ENCODE measurements at places on chromosomes 12 and 14. TPM values are rescaled to one million over a fixed set of nuclear protein-coding genes. Genes with fewer than 3 reads are reported as not detected.

DNA sequence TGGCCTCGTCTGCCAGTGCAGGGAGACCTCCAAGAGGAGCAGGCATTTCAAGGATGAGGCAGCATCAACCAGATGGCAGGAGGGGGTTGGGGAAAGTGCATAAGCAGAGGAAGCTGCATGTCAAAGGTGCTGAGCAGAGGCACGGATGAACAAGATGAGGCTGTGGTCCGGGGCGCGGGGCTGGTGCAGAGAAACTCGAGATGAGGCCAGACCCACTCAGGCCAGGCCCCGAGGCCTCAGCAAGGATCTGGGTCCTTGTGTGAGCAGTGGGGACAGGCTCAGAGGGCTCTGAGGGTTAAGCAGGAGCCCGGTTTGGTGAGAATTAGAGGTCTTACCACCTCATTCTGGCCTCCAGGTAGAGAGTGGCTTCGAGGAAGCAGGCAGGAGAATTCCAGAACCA lies 98.8 kb downstream of the DICER1 start:
- no peak for DNase-seq

- DNase-seq: no peak
Observed at GRCh38 chr12:24553259-24553658, 395.6 kb downstream of the BCAT1 start.

- DNase-seq: no peak
Observed at GRCh38 chr14:99318091-99318958, 46.3 kb upstream of the BCL11B start.

DNA sequence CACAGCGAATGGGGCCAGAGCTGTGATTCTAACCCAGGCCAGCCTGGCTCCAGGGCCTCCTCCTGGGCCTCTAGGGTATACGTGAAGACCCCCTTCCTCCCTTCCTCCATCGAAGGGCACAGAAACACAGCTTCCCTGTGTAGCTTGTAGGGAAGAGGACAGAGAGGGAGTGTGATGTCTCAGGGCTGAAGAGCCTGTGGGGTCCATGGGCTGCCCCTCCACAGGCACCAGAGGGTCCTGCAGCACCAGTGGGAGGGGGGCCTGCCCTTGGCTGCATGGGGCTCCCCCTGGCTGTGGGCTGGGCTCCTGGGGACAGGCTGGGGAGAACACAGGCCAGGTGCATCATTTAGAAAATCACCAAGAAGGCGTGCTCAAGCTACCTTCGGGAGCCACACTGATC lies 178.5 kb downstream of the CALM1 start:
- DNase-seq: no peak

DNA sequence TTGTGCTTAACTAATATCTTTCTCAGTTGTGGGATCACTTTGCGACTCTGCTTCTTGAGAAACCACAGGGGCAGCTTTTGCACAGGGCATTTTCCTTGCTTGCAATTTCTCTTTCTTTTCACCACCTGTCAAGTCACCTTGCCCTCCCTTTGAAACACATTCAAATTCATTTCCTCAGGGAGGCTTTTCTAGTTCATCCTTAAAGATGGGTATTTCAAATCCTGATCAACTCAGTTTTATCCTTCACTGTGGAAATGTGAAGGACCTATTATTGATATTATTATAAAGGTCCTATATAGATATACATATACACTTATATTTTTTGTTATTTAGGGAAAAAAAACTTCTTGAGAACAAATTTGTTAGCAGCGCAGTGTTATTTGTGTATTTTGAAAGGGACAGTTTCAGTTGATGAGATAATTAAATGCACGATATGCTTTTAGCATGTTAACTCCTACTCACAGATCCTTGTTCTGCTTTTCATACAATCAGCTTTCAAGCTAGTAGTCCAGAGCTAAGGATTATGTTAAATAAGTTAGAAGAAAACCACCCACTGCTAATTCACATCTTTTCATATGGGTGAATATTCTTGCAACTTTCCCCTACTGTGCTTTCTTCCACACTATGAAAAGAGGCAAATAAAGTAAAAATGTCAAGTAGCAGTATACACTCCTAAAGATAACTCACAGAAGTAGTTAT lies 501.4 kb upstream of the RGS6 start:
- no peak for DNase-seq

DNA sequence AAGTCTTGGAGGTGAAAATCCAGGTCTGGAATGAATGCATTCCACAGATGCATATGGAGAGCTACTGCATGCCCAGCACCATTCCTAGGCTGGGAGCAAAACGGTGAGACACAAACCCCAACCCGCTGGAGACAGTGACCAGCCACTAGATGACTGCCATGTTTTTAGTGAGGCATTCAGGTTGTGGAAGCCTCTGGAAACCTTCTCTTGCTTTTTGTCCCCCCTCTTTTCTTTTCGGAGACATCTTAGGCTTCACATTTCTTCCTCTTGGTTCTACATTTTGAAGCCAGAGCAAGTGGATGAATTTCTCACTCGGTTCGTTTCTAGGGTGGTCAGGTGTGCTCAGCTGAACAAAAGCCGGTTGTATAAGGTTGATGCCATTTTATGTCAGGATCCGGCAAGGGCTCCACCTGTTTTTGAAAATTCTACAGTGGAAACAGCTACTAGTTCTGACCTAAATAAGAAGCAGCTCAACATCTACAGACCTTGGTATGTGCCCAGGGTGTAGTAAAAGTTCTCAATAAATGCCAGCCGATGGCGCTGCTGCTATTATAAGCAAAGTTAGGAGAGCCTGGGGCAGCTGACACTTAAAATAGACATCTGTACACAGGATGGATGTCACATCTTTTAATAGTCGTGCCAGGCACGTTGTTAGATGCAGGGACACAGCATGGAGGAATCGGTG lies 1.8 kb upstream of the ZNF839 start:
- DNase-seq: peak; percentile 35

DNA sequence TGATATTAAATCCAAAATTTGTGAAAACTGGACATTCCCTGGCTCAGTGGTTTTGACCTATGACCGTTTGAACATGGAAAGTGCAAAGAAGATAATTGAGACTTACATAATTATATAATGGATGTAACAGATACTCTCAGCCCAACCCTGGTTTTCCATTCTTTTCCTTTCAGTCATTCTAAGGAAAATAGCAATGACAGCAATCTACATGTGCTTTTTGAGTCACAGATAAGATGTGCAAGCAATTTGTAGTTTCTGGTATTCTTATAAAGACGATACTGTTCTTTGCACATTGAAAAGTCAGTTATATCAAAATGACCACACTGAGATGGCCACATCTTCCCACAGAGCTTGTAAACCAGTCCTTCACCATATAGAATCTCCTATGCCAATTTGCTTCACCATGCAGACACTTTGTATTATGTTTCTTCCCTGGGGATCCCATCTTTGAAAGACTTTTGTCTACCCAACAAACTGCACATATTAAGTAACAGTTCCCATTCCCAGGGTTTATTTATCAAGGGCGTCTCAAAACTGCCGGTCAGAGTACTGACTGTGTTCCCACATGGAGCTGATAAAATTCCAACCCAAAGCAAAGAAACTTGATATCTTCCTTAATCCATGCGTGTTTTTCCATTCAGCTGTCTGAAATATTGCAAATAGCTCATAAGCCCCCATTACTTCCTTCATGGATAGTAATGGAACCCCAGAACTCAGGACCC lies 34.8 kb downstream of the PLXNC1 start:
- no peak for DNase-seq

- DNase-seq: no peak
Observed at GRCh38 chr12:119666900-119667576, 895 bp upstream of the PRKAB1 start.

The CPM gene
- 0.44 TPM for total RNA-seq

The SERPINA9 gene
- not detected for total RNA-seq

The LUM gene
- total RNA-seq: not detected

The E2F7 gene
- 2.8 TPM for total RNA-seq

The SLC16A7 gene
- total RNA-seq: 1.7 TPM
